Natural killer cell treated with Interleukin-12 subunit alpha and Interleukin-12 subunit beta and Interleukin-15 and Interleukin-18, amount 100 ng/mL, for 72 hours (primary cell): ENCODE measurements at places on chromosomes 7 and 10.

- DNase-seq: no peak
These were observed 639.0 kb upstream of the SORCS1 start for GRCh38 chr10:107803546-107803945.

GRCh38 chr10:11560076-11560709 is 51.3 kb downstream of the USP6NL start:
- DNase-seq: no peak

GRCh38 chr10:101656890-101657289 is 38.1 kb downstream of the FBXW4 start:
- no peak for DNase-seq

GRCh38 chr7:867406-868188 is 8.8 kb upstream of the GET4 start:
- peak; percentile 54 for DNase-seq

DNA sequence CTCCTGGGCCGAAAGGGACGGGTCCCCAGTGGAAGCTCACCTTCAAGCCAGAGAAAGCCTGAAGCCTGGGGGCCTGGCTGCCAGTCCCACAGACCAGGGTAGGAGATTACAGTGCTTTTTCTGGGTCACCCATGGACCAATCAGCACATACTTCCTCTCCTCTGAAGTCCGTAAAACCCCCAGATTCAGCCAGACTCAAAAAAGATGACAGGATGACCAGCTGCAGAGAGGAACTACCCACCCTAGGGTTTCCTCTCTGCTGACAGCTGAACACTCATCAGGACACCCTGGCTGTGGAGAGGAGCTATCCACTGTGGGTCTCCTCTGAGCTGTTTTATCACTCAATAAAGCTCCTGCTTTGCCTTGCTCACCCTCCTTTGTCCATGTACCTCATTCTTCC is 78.0 kb downstream of the SAMD9 start:
- DNase-seq: no peak

GRCh38 chr7:105806592-105807447 is 69.6 kb downstream of the ATXN7L1 start:
- peak; percentile 90 for DNase-seq

DNA sequence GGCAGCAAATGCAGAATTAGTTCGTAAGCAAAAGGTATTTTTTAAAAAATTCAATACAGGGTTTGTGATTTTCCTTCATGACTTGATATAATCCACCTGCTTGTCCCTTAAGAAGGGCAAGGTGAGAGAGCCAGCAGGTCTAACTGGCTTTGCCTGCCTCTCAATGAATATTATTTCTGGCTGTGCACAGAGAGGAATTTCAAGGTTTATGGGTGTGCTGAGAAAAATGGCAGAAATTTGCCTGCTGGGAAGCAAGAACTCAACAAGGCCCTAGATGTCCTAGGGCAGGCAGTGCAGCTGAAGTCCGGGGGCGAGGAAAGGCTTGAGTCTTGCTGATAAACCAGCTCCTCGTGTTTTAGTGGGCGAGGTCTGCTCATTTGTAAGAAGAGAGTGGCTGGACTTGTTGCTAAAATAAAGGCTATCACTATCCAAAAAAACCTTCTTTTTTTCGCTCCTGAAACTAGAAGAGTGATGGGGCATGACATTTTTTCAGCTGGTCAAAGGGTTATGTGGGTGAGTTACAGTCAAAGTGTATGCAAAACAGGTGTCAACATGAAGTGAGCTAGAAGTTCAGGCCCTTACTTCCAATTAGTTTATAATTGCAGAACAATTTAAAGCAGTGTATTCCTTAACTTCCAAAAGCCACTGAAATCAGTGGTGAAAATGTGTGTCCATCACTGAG is 385.8 kb upstream of the KLF6 start:
- no peak for DNase-seq

GRCh38 chr7:37354656-37355131 is 94.0 kb downstream of the ELMO1 start:
- DNase-seq: no peak

DNA sequence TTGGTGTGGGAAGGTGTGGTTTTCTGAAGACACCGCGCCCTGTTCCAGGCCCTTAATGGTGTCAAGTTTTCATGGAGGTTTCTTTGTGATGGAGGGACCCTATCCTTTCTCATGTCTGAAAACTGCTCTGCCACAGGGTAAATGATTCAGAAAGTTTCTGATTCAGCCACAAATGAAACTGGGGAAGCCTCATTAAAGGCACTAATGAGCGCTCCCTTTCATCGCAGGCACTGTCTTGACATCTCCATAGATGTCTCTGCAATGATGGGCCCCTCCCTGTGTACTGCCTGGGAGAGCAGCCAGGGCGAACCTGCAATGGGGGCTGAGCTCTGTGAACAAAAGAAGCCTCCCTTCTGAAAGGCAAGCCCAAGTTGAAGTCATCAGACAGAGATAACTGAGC is 355.3 kb downstream of the PRPF18 start:
- DNase-seq: no peak

GRCh38 chr7:151558575-151558974 is 38.9 kb upstream of the RHEB start:
- DNase-seq: no peak

GRCh38 chr7:19247017-19247416 is 101.8 kb upstream of the FERD3L start:
- DNase-seq: no peak

- no peak for DNase-seq
These were observed at the start of gene GPER1 for GRCh38 chr7:1087952-1088920. GPER1 (plus strand) TSS chr7:1088113; CDS start chr7:1091729, 3,616 bp downstream.

GRCh38 chr10:548238-548901 is 141.1 kb downstream of the DIP2C start:
- DNase-seq: no peak

DNA sequence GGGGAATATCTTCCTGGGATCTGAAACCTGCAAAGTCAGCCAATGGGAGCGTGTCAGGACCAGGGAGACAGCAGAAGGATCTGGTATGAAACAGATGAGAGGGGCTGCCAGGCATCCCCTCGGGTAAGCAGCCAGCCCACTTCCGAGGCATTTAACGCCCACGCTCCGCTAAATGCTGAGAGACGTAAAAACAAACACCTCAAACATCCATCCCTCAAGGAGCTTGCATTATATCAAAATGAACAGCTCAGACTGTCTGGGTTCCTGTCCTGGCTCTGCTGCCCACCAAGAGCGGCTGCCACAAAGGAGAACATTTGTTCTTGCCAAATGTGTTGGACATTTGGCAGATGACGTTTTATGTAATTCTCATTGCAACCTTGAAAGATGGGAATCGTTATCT is 7.0 kb upstream of the SERPINE1 start:
- no peak for DNase-seq

DNA sequence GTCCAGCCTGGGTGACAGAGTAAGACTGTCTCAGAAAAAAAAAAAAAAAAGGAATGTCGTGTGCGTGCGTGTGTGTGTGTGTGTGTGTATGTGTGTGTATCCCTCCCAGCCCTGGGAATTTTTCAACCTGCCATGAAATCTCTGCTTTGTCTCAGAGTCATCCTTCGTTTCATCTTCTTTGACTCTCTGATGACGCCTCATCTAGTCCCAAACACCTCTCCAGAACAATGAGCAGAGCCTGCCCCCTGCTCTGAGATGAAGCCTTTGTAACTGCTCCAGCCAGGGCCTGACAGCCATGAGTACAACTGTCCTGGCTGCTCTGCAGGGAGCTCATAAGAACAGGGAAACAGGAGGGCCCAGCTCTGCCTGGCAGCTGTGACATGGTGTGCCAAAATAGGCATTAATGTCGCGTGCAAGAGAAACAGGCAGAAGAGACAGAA is 149.5 kb downstream of the FAM107B start:
- DNase-seq: no peak

GRCh38 chr7:70416986-70417655 is 714.8 kb upstream of the GALNT17 start:
- DNase-seq: no peak

DNA sequence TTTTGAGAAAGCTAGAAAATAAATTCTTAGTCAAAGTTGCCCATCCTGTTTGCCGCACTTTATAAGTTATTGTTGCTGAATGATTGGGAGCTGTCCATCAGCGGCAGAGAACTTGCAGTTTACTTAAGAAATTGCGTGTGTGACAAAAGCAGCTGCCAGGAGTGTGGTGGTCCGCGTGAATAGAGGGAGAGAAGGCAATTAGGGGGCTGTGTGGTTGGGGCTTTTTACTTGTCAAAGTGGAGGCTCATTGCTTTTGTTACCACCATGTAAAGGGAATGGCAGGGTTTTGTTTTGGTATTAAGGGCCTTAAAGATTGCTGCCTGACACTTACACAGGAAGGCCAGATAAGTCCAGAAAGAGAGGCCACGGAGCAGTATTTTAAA is 177.8 kb downstream of the TCF7L2 start:
- no peak for DNase-seq

- DNase-seq: no peak
These were observed 140.0 kb downstream of the ITGB8 start for GRCh38 chr7:20470726-20471125.

GRCh38 chr7:99876491-99876890 is 342 bp downstream of the OR2AE1 start:
- no peak for DNase-seq

GRCh38 chr10:100749059-100749308 is 3.6 kb downstream of the PAX2 start:
- DNase-seq: no peak

DNA sequence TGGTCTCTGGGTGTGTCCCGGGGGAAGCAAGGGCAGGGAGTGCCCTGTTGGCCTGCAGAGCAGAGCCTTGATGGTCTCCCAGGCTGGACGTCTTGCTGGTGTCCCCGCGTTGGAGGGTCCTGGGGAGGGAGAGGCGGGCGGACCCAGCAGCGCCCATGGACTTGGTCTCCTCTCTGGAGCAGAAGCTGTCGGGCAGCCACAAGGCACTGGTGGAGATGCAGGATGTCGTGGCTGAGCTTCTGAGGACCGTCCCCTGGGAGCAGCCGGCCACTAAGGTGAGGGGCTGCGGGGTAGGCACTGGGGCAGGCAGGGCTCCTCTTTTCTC is 20.9 kb downstream of the TTYH3 start:
- DNase-seq: no peak

- DNase-seq: no peak
These were observed 31.1 kb downstream of the SEMA3E start for GRCh38 chr7:83617858-83618257.

DNA sequence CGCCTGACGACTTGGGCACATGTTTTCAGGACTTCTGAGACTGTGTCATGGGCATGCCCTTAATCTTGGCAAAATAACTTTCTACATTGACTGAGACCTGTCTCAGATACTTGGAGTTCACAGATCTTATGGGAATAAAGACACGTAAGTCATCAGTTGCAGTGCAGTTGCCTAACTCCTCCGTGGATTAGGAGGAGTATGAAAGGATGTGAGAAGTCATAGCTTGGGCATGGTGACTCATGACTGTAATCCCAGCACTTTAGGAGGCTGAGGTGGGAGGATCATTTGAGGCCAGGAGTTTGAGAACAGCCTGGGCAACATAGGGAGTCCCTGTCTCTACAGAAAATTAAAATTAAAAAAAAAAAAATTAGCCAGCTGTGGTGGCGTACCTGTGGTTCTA is 49.6 kb downstream of the EXOC6 start:
- no peak for DNase-seq

GRCh38 chr7:73715648-73716317 is 3.7 kb downstream of the STX1A start:
- DNase-seq: no peak

- no peak for DNase-seq
These were observed 25.2 kb downstream of the LOXL4 start for GRCh38 chr10:98242823-98243222.

GRCh38 chr10:60358282-60358681 is 31.4 kb downstream of the ANK3 start:
- DNase-seq: no peak

- DNase-seq: no peak
These were observed 9.8 kb upstream of the RTKN2 start for GRCh38 chr10:62278441-62278910.

GRCh38 chr7:107388604-107389003 is 81.3 kb upstream of the GPR22 start:
- no peak for DNase-seq

GRCh38 chr10:92689663-92690210 is at the start of gene HHEX:
HHEX (plus strand) TSS chr10:92689955; CDS start chr10:92689987, 32 bp downstream.
- peak; percentile 80 for DNase-seq

DNA sequence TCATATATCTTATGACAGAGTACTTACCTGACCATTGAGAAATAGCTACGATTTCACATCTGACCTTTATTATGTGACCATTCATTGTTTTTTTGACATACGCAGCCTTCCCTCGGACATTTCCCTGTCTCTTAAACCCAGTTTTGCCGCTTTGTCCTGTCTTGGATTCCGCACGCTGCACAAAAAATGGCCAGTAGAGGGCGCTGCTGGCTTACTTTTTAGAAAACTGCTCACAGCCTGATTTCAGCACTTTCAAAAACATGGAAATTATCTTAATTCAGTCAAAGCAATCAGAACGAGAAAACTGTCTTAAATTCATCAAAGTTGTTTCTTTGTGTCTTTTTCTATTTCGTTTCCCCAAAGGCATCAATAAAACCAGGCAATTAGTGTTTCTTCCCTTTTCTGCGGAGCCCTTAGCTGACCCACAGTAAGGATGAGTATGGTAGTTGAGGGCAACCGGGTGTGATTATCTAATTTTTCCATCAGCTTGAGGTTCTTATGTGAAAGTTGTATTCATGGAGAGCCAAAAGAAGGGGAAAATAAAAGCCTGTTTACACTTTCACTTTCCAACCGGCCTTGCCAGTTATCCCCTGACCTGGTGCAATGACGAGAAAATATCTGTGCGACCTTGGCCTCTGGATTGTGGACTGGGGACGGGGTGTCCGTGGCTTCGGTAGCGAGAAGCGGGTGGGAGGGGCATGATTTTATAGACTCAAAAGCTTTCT is 144.4 kb downstream of the DYNC1I1 start:
- peak; percentile 69 for DNase-seq

- no peak for DNase-seq
These were observed 88.0 kb upstream of the NAMPT start for GRCh38 chr7:106372595-106373318.

DNA sequence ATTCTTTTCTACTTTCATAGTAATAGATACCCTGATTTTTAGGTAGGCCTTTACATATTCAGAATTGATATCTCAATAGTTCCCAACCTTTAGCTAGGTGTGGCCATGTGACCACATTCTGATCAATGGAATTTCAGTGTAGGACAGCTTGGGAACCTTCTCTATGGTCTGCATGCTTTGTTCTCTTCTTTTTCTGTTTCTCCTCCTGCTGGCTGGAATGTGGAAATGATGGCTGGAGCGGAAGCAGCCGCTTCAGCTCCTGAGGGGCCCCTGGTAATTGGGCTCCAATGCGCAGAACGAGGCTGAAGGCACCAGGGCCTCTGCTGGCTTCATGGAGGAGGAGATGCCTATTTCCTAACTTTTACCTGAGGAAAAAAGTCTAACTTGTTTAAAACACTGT is 152.6 kb downstream of the ZMYND11 start:
- no peak for DNase-seq

DNA sequence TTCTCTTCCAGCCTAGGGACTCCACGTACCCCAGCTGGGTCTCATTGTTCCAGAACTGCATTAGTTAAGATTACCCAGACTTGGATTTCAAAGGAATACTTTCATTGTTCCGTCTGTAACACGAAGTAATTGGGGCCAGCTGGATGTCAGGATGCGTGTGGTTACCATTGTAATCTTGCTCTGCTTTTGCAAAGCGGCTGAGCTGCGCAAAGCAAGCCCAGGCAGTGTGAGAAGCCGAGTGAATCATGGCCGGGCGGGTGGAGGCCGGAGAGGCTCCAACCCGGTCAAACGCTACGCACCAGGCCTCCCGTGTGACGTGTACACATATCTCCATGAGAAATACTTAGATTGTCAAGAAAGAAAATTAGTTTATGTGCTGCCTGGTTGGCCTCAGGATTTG is 21.0 kb downstream of the LRRC17 start:
- no peak for DNase-seq

- DNase-seq: no peak
These were observed 22.1 kb downstream of the ARL5B start for GRCh38 chr10:18681366-18681765.
